Dermis blood vessel endothelial cell (primary cell): ENCODE measurements at places on chromosomes 7 and 10. TPM values are rescaled to one million over a fixed set of nuclear protein-coding genes. Genes with fewer than 3 reads are reported as not detected.
A peak's percentile ranks its signal among the peaks of the same experiment; 100 is the strongest.

DNA sequence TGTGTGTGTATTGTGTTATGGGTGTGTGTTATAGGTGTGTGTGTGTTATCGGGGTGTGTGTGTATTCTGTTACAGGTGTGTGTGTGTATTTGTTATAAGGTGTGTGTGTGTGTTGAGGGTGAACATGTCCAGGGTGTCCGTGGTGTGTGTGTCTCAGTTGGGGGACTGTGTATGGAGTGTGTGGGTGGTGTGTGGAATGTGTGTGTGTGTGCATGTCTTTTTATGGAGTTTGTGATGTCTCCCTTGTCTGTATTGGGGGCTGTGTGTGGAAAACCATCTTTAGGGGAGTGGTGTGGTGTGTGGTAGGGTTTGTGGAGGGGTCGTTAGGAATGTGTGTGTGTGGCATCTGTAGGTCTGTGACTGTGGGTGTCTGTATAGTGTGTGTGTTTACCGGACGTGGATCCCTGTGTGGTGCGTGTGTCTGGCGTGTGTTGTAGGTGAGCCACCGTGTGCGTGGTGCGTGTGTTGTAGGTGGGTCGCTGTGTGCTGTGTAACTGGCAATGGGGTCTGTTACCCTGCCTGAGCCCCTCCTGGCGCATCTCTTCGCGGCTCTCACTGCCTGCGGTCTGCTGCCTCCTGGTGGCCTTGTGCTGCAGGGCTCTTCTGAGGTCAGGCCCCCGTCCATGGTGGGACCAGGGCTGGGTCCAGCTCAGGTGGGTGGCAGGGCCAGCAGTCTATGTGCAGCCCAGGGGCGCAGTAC, 61.7 kb downstream of the PALD1 start:
- DNase-seq, result peak; percentile 54

DNA sequence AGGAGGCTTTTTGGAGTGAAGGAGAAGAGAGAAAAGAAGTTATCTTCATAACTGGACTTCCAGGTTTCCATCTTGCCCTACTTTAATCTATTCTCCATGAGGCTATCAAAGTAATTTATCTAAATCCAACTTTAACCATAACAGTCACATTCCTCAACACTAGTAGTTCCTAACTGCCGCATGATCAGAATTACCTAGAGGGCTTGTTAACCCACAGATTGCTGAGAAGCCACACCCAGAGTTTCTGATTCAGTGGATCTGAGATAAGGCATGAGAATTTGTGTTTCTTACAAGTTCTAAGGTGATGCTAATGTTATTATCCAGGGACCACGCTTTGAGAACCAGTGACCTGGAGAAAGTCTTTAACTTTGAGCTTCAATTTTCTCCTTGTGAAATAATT, 8.3 kb upstream of the COL1A2 start:
- DNase-seq, result no peak

DNA sequence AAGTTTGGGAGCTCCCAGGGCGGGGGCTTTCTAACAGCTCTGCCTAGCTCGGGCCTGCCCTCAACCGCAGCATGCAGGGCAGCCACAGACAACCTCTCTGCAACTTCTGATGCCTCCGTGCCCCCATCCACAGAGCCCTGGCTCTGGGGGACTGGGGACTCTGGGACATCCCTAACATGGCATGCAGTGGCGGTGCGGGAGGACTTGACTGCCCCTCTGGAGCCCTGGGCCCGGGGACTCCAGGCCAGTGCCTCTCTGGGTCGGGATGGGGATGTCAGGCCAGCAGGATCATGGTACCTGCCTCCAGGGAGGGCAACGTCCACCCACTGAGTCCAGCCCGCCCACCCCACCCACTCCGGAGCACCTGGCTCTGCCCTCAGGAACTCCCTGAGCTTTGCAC, 520 bp upstream of the AQP1 start:
- no peak for DNase-seq

DNA sequence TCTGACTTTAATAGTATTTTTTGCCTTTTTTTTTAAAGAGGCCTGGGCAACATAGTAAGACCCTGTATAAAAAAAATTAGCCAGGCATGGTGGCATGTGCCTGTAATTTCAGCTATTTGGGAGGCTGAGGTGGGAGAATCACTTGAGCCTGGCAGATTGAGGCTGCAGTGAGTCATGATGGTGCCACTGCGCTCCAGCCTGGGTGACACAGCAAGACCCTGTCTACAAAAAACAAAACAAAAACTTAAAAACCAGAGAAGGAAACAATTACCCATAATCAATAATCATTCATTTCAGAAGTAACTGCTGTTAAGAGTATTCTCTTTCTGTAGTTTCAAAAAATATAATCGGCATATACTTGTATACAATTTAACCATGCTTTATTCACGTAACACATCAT, 28.0 kb downstream of the VPS26A start:
- no peak for DNase-seq

- DNase-seq, result no peak
These were observed 15.6 kb downstream of the CHAT start for GRCh38 chr10:49629431-49629881.

DNA sequence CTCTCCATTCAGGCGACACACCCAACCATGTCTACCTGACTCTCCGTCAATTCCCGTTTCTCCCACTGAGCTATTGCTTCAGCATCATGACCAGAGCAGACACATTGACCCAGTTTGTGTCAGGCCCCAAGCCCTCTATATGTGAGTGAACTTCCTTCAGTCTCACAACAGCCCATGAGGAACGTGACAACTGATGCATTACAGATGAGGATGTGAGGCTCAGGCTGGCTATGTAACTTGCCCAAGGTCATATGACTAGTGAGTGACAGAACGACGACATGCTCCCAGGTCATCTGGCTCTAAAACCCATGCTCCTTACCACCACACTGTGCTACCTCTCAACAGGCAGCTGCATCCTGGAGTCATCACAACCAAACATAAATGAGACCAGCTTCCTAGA, 3.7 kb downstream of the TMEM140 start:
- peak; percentile 55 for DNase-seq

- no peak for DNase-seq
These were observed 70.9 kb downstream of the DNAJB6 start for GRCh38 chr7:157407512-157408257.

Gene UCMA
- total RNA-seq, result not detected in 2 replicates

Gene TMEM176A
- not detected in 2 replicates for total RNA-seq

Gene PRKG1
- total RNA-seq, result 1.3 and 4.1 TPM in 2 replicates

Gene SAP25
- total RNA-seq, result not detected in 2 replicates

Gene FRAT2
- 17.1 and 28.8 TPM in 2 replicates for total RNA-seq

Gene CLDN4
- 0.51 and 1.2 TPM in 2 replicates for total RNA-seq

Gene SFTPA1
- total RNA-seq, result not detected in 2 replicates

Gene PDCD11
- 41.5 and 50.5 TPM in 2 replicates for total RNA-seq

Gene UPK3B
- under 0.01 TPM in 1 of 2 replicates, not detected in the other for total RNA-seq
